CD4-positive, CD25-positive, alpha-beta regulatory T cell (primary cell): ENCODE measurements at places on chromosomes 4 and X. TPM values are rescaled to one million over a fixed set of nuclear protein-coding genes. Genes with fewer than 3 reads are reported as not detected.

UGT2B17 gene
- not detected for total RNA-seq

SLITRK4 gene
- total RNA-seq = not detected

- no peak for DNase-seq
Observed at GRCh38 chr4:118954246-118954645, 65.6 kb downstream of the SYNPO2 start.

GRCh38 chr4:175542786-175543185, 269.3 kb downstream of the GPM6A start:
- no peak for DNase-seq

DNA sequence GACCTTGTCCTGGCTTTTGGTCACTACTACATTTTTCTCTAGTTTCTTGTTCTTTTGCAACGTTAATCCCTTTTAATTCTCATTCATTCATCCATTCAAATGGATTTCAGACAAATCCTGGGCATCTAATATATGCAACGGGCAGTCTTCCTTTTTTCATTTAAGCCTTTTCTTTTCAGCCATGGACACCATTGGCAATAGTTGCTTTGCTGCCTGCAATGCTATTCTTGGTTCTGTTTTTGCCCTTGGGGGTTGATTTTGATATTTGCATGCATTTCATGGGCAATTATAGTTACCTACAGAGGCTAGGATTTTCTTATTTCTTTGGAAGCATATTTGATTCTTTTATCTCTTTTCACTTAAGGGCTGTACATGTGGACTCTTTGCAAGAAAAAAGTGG, 180.5 kb upstream of the ARX start:
- no peak for DNase-seq

SULT1E1 gene
- total RNA-seq = not detected

DNA sequence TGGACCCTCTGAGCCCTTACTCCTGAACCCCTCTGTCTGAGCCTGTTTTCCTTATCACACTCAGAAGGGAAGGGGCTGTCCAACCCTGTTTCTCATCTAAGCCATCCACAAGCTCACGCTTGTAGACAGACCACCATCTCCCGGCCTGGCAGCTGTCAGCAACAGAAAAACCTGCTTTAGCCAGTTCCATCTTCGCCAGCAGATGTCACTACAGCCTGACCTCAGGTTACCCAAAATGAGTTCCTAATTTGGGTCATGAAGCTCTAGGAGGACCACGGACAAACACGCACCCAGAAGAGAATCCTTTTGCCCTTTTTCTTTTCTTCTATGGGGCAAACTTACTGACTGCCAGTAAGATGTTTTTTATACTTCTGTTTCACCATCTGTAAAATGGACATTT, 445.4 kb downstream of the BCOR start:
- no peak for DNase-seq

SMIM20 gene
- 7.4 TPM for total RNA-seq

SSX2B gene
- not detected for total RNA-seq

DNA sequence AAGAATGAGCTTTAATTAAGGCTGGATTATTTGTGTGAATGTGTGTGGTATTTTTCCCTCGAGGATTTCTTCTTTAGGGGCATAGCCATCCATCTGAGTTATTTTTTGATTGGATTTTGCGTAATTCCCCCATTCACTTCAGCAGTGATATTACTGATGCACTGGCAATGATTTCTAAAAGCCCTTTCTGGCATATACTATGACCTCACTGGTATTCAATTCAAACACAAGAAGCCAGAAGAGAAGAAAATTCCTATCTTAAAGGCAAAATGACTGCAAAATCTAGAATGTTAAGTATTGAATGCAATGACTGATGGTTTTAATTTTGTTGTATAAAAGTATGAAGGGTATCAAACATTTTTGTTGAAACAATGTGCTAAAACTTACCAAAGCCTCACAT, 71.1 kb upstream of the DDIT4L start:
- no peak for DNase-seq

DNA sequence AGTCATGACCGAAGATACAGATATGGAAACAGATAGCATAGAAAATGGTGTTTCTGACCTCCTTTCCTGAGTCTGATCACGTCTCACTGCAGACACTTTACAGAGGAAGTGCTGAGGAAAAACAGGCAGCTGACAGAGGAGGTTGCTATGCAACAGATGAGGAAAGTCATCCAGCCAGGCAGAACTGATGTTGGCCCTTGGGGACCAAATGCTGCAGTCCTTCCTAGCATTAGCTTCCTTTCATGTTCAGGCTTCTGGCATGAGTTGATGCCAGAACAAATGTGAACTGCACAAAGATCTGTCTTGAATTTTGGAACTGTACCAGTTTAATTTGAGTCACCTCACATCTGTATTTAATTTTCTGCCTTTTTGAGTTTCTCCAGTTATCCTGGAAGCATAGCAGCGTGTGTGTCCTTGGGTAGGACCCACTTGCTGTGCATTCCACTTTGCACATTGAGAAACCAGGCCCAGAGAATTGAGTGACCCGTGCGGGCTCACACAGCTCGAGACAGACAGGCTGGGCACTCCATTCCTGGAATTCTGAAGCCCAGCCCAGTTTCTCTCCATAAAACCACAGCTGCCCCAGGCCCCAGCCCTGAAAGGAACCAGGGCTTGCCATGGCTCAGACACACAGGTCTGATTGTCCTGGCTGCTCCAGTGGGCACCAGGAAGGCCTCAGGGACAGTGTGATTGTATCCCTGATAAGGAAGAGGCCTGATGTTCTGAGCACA, 1.4 kb upstream of the MAGED1 start:
- no peak for DNase-seq

SYNPO2 gene
- total RNA-seq = 0.35 TPM

DNA sequence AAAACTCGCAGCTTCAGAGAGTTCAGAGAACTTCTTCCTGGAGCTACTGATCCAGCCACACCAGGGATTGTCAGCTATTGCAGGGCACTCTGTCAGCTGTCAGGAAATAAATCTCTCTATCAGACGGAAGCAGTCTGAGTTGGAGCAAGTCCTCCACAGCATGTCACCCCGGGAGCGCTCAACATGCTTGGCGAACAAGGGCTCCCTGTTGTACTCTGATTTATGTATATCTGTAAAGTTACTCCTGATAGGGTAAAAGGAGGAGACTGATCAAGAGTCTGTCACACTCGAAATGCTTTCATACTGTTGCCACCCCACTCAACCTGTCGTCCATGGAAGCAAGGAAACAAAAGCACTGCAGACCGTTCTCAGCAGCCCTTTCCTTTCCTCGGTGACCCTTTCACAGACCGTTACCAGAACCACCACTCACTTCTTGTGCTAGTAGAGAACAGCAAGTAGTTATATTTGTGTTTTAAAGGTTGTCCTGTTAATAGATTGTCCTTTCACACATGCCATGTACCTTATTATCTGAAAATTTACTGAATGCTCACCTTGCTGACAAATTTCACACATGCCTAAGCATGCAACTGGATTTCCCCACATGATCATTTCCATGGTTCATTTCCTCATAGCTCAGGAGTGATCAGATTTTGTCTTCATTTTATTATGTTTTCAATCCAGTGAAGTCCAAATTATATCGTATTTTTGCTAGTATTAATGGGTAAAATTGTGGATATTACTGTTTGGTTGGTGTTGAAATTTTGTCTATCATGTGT, 2108.9 kb upstream of the TENM3 start:
- no peak for DNase-seq

DNA sequence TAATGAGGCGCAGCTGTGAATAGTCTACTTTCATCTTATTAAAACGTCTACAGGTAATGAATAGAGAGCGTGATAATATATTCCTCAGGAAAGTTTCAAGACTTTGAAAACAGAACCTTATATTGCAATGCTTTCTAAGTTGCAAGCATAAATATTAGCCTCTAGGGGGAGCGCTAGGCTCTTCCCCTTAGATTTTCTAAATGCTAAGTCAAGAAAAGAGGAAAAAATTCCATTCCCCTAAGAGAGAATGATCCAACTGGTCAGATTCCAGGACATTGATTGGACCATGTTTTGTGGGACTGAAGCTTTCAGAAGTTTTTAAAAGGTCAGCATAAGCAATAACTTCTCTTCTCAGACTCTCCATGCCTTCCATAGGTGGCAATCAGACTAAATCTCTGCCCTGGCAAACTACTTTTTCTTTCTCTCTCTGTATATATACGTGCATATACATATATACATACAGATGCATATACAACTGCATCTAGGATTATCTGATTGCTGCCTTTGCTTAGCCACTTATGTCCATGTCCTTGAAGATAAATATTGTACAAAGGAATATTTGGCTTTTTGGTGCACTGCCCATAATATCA, 492.9 kb downstream of the INPP4B start:
- no peak for DNase-seq

GRCh38 chr4:114921790-114922591, 191.4 kb downstream of the NDST4 start:
- no peak for DNase-seq

ATP1B4 gene
- total RNA-seq = not detected

DNA sequence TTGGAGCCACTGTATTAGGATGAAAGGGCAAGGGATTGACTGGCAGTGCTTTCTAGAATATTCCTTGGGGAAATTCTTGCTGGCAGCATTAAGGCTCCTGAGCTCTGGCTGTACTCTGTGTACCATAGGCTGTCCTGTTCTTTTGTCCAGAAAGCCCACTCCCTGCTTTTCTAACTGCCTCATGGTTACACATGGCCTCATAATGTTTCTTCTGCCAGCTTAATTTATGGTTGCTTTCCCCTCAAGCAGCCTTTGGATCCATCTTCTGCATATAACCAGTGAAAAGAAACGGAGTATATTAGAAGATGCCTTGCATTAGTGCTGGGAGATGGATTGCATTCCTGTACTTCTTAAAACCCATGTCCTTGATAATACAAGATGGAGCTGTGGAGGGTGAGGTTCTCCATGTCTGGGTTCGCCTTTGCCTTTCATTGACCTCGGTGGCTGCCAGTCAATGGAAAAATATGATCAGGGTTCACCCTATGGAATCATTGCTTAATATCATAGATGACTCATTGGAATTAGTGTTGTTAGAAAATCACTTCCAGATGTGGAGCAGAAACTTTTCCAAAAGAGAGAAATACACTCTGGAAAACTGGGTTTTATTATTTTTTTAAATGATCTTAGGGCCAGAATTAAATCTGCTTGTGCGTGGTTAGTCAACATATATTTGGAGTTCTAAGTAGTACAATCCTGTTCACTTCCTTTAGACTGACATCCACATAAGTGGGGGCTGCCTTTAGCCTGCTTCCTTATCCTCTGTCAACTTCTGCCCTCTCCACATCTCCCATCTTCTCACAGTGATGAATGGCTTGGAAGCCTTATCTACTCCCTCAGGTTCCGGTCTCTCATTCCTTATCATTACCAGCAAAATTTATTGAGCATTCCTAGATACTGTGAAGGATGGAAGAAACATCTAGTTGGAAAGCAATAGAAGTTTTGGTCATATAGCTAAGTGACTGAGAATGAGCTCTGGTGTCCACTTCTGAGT, 24.9 kb downstream of the DOCK11 start:
- DNase-seq = no peak
